ENCODE measurements at places on chromosomes 5 and 9. TPM values are rescaled to one million over a fixed set of nuclear protein-coding genes. Genes with fewer than 3 reads are reported as not detected.
A peak's percentile ranks its signal among the peaks of the same experiment; 100 is the strongest.

- DNase-seq: no peak
Measured at GRCh38 chr5:140571105-140571504, 6.5 kb downstream of the SLC35A4 start.

GRCh38 chr9:137825324-137825989 is 52.1 kb upstream of the CACNA1B start:
- DNase-seq: peak; percentile 59

DNA sequence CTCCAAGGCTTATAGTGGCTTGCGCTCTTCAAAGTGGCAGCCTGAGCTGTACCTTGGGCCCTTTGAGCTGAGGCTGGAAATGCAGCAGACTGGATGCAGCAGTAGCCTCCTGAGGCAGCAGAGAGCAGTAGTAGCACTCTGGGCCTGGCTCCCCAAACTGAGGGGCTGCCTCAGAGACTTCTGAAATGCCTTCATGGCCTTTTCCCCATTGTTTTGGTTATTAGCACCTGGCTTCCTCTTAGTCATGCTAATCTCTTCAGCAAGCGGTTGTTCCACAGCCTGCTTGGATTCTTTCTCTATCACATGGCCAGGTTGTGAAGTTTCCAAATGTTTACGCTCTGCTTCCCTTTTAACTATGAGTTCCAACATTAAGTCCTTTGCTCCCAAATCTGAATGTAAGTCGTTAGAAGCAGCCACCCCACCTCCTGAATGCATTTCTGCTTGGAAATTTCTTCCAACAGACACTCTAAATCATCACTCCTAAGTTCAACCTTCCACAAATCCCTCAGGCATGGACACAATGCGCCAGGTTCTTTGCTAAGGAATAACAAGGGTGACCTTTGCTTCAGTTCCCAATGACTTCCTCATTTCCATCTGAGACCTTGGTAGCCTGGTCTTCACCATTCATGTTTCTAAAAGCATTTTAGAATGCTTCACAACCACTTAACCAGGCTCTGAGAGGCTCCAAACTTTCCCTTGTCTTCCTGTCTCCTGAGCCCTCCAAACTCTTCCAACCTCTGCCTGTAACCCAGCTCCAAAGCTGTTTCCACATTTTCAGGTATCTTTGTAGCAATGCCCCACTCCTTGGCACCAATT is 145.8 kb downstream of the ZDHHC21 start:
- DNase-seq: no peak

DNA sequence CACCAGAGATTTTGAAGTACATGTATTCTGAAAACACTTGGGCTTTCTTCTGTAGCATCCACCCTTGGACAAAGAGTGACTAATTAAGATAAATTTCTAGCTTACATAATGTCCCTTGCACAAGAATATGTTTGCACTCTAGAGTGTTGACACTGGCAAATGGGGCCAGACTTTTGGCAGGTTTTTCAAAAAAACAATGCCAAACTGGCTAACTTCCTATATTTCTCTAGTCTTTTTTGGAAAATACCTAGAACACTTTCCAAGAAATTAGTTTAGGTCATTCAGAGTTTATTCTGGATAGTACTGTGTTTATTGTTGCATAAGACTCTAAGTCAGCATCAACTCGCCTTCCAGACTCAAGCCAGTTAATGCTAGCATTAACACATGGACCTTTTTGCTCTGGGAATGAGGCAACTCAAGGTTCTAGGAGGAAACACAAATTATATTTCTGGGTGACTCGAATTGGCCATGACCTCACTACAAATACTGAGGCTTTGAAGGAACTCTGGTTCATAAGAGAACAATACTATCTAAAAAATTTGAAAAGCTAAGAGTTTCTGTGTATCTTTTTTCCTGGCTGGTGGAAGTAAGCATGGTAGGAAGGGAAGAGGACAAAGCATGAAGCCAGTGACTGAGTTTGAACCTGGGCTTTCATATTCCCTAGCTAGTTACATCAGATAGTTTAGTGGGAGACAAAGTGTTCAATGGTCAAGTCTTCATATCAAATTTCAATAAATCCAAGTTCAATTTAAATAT is 101.6 kb downstream of the NREP start:
- no peak for DNase-seq

DNA sequence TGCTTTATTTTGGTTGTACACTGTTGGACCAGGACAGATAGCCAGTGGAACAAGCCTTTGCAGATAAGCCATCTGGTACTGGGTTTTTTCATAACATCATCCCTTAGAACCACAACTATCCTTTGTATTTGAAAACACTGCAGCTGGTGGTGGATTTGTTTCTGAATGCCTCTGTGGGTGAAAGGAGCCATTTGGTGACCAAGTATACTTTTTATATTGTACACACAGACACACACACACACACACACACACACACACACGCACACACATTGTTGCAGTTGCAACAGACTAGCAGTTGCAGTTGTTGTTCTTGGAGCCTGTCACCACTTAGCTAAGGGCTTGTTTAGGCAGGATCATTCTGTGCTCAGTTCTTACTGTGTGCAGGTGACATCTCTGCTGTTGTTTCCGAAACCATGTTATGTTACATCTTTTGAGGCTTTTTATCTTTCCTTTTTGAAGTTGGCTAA is 22.9 kb upstream of the CAVIN4 start:
- DNase-seq: peak; percentile 15

GRCh38 chr5:123235781-123236180 is 146.7 kb downstream of the PRDM6 start:
- DNase-seq: no peak

DNA sequence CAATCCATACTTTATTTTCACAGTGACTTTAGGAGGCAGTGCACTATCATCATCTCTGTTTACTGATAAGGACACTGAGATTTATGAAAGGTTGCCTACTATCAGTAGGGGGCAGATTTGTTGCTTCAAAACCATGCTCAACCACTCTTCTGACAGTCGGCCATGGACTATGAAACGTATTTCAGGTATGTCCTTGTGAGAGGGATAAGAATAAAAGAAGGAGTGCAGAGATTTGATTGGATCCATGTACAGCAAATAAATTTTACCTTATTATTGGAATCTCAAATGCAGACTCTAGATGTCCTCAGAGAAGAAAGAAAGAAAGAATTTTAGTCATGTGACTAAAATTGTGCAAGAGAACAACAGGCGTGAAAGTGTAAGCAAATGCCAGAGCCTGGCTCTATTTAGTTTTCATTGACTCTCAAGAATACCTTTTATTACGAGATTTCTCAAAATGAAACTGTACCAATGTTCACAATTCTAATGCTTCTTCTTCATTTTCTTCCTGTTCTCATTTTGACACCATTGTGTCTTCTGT is 296.6 kb upstream of the RASA1 start:
- DNase-seq: peak; percentile 26

DNA sequence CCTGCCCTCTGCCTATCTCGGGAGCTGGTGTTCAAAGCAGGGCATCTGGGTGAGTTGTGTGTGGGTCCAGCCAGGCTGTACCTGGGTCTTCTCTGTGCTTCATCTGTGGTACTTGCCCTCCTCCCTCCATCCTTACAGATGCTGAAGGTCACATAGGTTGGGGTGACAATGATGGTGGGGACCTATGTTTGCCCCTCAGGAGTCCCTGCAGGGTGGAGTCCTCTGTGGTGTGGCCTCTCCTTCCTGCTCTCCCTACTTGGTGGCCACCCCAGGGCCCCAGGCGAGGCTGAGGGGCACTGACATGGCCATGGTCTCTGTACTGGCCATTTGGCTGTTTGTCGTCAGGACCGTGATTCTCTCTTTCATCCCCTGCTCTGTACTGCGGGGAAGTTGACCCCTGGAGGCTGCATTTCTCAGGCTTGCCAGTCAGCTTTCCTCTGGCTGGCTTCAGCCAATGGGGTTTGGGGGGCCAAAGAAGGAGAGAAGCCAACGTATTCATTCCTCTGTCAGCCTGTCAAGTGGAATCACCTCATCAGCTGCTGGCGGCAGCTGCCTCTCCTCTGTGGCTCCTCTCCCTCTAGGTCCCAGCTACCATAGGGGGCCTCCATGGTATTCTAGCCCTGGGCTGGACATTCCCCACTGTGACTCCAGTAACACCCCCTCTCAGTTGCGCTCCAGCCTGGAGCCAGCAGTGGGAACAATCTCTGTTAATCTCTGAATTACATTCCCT is 4.6 kb downstream of the DCANP1 start:
- no peak for DNase-seq

MZB1 gene
- total RNA-seq: 819 TPM

C9 gene
- not detected for total RNA-seq

GRCh38 chr5:86143837-86144236 is 473.9 kb upstream of the COX7C start:
- no peak for DNase-seq

- DNase-seq: no peak
Measured at GRCh38 chr5:78888580-78889368, 96.3 kb downstream of the ARSB start.

GRCh38 chr5:1724822-1725602 is 74.6 kb downstream of the MRPL36 start:
- DNase-seq: no peak

DNA sequence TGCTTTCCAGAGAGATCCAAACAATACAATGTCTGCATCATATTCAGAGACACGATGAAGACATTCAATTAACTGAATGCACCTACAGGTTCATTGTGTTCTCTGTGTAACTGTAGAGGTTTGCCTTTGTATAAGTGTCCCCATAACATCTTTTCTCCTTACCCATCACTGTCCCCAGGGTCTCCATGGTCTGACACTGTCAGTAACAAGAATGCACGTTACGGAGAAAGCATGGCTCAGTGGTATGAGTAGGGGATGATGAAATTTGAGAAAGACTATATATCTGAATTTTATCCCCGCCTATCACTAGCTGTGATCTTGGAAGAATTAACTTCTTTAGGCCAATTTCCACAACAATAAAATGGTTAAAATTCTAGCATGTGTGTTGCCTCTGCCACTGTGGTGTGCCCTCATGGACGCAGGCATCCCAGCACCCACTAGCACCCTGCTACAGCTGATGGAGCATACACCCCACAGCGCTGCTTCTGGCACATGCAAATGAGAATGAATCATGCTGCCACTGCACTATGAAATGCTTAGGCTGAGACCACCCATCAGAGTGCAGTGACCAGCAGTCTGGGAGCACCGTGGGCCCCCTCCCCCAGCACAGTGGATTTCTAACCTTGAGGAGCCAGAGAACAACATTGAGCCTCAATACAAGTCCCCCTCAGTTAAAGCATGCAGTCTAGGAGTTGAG is 54.3 kb downstream of the RGMB start:
- no peak for DNase-seq

- DNase-seq: no peak
Measured at GRCh38 chr5:125409234-125409860, 662.9 kb upstream of the ZNF608 start.

GRCh38 chr5:124061068-124061430 is 549.1 kb downstream of the CSNK1G3 start:
- DNase-seq: no peak

- DNase-seq: no peak
Measured at GRCh38 chr5:178103612-178104011, 9.7 kb upstream of the N4BP3 start.

SPZ1 gene
- total RNA-seq: not detected

- DNase-seq: no peak
Measured at GRCh38 chr5:146734936-146735577, 143.5 kb downstream of the PPP2R2B start.

AP3B1 gene
- total RNA-seq: 42.6 TPM

DNA sequence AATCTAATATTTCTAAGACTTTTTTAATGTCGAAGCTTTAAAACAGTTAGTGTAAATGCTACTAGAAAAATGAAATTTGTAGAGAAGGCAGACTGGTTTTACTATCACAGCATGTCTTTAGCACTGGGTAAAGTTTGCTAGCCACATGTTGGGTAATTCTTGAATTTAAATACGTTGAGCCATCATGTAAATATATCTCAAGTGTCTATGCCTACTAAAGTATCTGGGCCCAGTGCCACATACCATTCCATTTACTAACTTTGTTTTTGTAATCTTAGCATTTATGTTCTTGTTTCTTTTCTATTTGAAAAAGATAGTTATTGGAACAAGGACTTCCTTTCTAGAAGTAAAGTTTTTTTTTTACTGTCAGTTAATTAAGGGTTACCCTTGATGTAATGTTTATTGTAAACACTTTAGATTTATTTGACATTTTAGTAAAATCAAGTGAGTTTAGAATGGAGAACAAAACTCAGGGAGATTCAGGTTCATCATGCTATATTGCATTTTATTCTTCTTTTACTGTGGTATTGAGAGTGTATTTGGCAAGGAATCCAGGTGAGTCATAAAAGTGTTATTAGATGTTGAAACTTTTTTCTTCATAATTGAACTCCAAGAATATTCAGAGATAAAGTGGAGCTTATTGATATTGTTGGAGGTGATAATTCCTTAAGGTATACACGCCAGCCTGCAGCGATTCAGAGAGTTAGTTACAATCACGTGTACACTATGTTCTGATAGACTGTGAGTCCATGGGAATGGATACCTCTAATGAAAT is 182.4 kb downstream of the CCDC171 start:
- DNase-seq: no peak

DNA sequence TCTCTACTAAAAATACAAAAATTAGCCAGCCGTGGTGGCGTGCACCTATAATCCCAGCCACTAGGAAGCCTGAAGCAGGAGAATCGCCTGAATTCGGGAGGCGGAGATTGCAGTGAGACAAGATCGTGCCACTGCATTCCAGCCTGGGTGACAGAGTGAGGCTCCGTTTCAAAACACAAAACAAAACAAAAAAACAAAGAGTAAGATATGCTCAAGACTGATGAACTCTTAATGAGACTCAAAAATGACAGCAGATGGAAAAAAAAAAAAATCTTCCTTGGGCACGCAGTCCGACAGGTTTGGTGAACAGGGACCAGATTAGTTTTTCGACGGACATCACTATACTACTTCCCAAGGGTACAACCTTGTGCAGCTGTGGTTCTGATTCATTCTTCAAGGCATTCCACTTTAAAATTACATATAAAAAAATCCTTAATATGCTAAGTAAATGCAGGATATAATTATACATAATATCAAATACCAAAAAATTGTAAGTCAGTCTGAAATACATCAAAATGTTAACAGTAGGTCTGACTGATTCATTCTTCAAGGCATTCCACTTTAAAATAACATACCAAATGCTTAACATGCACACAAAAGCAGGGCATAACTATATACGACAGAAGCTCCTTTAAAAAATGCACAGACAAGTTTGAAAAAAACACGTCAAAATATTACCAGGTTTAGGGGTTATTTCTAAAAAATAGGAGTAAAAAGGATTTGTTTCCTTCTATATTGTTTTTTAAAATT is 12.3 kb downstream of the PSIP1 start:
- no peak for DNase-seq

DNA sequence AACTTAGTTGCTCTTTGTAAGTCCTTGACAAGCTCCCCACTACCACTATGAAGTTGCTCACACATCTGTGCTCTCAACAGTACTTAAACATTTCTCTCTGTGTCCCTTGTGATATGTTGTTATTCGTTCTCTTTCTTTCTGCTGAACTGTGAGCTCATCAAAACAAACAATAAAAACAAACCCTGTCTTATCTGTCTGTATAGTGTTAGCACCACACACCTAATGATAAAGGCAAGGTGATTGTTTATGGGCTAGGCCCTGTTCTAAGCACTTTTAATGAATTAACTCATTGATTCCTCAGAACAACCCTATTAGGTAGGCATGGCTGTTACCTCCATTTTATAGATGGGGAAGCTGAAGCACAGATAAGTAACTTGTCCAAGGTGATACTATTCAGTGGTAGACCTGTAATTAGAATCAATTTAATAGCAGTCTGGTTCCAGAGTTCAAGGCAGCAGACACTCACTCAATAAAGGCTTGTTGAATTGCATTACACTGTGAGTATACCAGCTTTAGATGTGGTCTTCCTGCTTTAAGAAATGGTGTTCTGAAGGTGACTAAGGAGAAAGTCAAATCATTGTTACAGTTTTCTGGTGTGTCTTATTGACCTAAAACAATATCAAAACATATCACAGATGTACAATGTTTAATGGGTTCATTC is 153.6 kb upstream of the ELL2 start:
- DNase-seq: no peak
